ENCODE measurements at places on chromosomes 3 and 15.

GRCh38 chr15:63135804-63136203, 14.1 kb downstream of the LACTB start:
- DNase-seq = no peak

GRCh38 chr3:23162934-23163333, 40.2 kb upstream of the UBE2E2 start:
- no peak for DNase-seq

- peak; percentile 75 for DNase-seq
Measured at GRCh38 chr15:63610209-63610841, 13.1 kb downstream of the FBXL22 start.

GRCh38 chr3:30122359-30122758, 484.0 kb upstream of the TGFBR2 start:
- no peak for DNase-seq

DNA sequence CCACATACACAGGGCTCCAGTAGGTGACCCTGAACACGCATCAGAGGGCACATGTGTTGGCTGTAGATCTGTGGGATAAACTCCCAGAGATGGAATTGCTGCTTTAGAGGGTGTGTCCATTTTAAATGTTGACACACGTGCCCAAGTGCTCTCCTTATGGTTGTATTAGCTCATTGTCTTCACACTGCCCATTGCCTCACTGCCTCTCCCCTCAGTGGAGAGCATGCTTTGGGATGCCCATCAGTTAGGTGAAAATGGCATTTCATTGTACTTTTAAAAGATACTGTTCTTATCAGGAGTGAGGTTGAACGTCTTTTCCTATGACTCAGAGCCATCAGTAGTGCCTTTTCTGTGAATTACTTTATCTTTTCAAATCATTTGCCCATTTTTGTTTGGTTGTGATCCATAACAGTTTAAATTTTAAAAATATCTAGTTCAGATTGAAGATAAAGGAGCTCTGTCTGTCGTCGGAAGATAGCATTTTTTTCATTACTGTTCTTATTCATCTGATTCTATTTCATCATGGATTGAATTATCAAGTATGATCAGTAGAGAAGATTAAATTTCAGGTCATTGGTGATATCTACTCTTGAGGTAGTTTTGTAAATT, 120.7 kb downstream of the CHDH start:
- DNase-seq = no peak

GRCh38 chr3:126676919-126677705, 22.2 kb upstream of the TXNRD3 start:
- DNase-seq = no peak

- DNase-seq = no peak
Measured at GRCh38 chr3:71304684-71305083, 278.8 kb downstream of the FOXP1 start.

DNA sequence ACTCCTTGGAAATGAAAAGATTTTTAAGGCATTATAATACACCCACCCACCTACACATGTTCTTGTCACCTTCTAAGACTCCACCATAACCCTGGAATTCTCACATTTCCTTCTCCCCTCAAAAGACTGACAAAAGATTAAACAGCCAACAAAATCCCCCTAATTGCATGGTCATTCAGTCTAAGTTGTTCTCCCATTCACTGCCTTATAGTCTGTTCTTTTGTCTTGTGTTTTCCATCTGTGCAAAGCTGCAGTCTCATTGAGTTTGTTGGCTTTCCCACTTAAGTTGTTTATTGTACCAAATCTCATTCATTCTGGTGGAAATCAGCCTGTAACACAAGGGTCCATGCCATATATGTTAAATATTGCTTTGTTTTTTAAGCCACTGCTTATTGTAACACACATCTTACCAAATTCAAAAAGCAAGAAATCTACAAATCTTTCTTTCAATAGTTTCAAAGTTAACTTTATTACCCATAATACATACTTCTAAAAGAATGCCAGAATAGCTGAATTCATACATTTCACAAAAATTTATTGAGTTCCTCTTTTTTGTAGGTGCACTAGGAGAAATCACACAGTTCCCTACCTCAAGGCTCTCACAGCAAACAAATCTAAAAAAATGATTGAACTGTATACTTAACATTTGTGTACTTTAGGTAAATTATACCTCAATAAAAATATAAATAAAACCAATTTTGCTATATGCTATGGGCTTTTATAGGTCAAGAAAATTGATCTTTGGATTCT, 2.4 kb upstream of the RCN2 start:
- no peak for DNase-seq

GRCh38 chr15:96046620-96047240, 283.8 kb upstream of the NR2F2 start:
- DNase-seq = no peak

DNA sequence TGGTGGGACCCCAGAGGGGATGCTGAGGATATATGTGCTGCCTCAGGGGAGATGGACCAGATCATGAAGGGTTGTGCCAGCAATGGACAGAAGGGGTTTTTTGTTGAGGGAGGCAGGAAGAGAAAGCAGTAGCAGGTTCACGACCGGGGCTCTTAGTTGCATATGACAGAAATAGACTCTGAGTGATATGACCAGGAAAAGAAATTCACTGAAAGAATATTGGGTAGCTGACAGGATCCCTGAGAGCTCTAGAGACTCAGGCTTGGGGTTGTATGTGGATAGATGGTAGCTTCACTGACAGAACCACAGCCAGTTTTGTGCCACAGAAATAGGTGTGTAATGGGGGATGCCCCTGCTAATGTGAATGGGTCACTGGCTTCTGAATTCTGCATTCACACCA, 241.6 kb downstream of the ZNF621 start:
- no peak for DNase-seq

- DNase-seq = no peak
Measured at GRCh38 chr15:64004056-64004455, 42.2 kb downstream of the DAPK2 start.

- no peak for DNase-seq
Measured at GRCh38 chr3:13171704-13172643, 98.7 kb upstream of the IQSEC1 start.

DNA sequence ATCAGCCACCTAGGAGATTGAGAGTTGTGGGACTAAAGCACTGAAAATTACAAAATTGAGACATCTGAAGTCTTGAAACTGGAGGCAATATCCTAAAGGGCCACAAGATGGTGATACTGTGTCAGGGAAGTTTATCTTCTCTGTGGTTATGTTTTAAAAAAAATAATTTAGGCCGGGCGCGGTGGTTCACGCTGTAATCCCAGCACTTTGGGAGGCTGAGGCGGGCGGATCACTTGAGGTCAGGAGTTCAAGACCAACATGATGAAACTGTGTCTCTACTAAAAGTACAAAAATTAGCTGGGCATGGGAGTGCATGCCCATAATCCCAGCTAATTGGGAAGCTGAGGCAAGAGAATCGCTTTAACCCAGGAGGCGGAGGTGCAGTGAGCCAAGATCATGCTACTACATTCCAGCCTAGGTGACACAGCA, 17.9 kb upstream of the NIT2 start:
- no peak for DNase-seq

DNA sequence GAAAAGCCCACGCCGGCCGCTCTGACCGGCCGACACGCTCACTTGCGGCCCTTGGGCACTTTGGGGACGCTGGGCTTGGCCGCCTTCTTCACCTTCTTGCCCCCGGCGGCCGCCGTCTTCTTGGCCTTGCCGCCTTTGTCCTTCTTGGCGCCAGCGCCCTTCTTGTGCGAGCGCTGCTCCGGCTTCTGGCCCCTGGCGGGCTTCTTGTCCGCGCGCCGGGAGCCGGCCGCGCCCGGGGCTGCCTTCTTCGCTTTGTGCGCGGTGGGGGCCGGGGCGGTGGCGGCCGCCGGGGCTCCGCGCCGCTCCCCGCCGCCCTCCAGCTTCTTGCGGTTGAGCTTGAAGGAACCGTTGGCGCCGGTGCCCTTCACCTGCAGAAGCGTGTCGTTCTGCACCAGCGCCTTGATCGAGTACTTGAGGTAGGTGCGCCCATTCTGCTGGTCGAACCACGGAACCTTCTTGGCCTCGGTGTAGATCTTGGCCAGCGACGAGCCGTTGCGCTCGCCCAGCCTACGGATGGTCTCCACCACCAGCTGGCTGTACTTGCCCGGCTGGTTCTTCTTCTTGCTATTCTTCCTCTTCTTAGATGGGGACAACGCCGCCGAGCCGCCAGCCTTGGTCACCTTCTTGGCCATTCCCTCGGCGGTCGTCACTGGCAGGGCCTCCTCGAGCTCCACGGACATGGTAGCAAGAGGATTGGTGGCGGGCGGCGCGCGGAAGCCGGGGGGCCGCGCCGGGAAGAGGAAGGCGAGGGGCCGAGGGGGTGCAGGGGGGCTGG, 36.7 kb downstream of the HMCES start:
- DNase-seq = peak; percentile 20

DNA sequence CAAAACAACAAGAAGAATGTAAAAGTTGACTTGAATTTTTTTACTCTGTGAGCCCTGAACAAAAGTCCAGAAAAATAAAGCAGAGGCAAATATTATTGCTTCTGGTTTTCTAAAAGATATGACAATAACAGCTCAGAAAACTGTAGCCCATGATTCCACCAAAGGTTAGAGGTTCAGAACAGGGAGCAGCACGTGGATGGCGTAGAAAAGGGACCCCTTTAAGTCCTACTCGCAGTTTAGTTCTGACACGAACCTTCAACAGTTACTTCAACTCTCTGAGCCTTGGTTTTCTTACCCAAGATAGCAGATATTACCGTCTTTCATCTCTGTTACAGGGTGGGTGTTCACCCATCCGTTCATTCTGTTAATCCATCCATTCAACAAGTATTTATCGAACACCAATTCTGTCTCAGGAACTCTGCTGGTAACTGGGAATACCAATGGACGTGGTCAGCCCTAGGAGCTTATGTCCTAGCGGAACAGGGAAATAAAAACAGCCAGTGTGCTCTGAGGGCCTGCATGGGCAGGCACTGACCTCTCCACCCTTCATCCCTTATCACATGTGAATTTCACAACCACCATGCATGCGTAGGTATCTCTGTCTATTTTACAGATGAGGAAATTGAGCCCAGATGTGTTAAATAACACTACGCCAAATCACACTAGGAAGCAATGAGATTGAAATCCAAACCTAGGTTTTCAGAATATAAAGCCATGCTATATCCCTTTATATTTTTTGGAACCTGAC, 274.2 kb upstream of the ICE2 start:
- DNase-seq = no peak

- DNase-seq = no peak
Measured at GRCh38 chr3:198028718-198029117, 68.7 kb downstream of the LMLN start.

DNA sequence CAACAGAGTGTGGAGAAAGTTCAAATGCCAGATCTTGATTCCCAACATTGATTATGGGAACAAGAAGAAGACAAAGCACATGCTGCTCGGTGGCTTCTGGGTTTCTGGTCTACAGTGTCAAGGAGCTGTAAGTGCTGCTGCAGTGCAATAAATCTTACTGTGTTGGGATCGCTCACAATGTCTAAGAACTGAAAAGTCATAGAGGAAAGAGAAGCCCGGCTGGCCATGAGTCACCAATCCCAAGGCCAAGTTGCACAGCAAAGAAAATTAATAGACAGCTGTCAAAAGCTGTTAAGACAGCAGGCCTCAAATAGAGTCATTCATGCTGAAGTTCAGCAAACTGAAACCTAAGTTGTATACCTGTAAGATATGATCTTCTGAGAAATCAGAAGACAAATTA, 33.2 kb upstream of the SPPL2A start:
- no peak for DNase-seq

GRCh38 chr3:188076176-188076575, 77.8 kb upstream of the LPP start:
- DNase-seq = no peak

GRCh38 chr15:55247311-55247710, 42.3 kb downstream of the RAB27A start:
- DNase-seq = no peak

DNA sequence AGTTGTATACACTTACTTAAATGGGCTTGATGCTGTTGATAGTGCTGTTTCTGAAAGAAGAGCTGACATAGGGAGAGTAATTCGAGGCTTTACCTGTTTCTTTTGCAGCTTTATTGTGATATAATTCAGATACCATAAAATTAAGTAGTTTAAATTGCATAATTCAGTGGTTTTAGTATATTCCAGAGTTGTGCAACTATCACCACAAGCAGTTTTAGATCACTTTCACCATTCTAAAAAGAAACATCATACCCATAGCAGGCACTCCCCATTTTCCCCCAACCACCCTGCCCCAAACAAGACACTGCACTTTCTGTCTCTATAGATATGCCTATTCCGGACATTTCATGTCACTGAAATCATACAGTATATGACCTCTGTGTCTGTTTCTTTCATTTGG, 98.5 kb downstream of the MTHFS start:
- no peak for DNase-seq

DNA sequence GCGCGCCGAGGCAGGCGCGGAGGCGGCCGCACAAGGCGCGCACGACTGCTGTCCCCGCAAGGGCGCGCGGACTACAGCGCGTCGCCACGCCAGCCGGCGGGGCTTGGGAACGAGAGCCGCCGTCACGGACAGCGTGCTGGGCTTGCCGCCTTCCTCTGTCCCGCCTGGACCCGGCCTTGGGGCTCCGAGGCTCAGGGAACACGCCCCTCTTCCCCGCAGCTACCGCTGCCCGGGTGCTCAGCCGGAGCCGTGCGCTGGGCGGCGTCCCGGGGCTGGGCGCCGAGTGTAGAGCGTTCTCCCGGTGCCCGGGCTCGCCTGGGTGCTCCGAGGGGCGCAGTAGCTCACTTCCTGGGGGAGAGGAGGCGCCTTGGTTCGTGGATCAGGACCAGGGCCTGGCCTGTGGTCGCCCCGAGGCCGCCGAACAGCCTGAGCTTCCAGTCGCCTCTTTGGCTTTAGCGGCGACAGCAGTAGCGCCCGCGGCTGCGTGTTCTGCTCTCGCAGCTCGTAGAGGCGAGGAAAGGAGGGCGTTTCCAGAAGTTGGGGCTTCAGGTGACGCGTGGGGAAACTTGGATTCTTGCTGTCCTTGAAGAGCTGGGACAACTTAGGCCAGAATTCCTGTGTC, 226.7 kb upstream of the C2CD4B start:
- peak; percentile 15 for DNase-seq

- DNase-seq = no peak
Measured at GRCh38 chr3:183875411-183875810, 9.3 kb downstream of the PARL start.

DNA sequence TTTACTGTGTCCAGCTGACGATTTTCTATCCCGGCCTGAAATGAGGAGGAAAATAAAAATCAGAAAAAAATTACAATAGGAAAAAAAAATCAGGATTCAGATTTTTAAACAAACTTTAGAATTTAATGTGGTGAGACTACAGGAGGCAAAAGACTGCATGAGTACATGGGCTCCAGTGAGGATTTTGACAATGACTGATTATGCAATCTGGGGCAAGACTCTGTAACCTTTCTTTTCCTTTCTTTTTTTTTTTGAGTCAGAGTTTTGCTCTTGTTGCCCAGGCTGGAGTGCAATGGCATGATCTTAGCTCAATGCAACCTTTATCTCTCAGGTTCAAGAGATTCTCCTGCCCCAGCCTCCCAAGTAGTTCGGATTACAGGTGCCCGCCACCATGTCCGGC, 29.9 kb downstream of the SPG11 start:
- no peak for DNase-seq
